Mucosa of gallbladder (tissue), 1 donor: ENCODE measurements at places on chromosomes 12 and 14. TPM values are rescaled to one million over a fixed set of nuclear protein-coding genes. Genes with fewer than 3 reads are reported as not detected.

The SPIC gene
- not detected for total RNA-seq

The KLRF2 gene
- total RNA-seq: not detected

The TGM1 gene
- total RNA-seq: 3.0 TPM

The LMO3 gene
- total RNA-seq: 8.1 TPM

The PTPRR gene
- 7.7 TPM for total RNA-seq

The INHBE gene
- 0.58 TPM for total RNA-seq

The SERPINA9 gene
- total RNA-seq: not detected

The KRT81 gene
- total RNA-seq: 0.55 TPM

The BCL11B gene
- total RNA-seq: 7.9 TPM

The LRIG3 gene
- total RNA-seq: 50.8 TPM

The PIP4K2C gene
- total RNA-seq: 36.1 TPM

The ADAMTS20 gene
- not detected for total RNA-seq

The ITGB7 gene
- total RNA-seq: 5.8 TPM

The CATSPERB gene
- total RNA-seq: 10.5 TPM

The HOXC11 gene
- not detected for total RNA-seq

DNA sequence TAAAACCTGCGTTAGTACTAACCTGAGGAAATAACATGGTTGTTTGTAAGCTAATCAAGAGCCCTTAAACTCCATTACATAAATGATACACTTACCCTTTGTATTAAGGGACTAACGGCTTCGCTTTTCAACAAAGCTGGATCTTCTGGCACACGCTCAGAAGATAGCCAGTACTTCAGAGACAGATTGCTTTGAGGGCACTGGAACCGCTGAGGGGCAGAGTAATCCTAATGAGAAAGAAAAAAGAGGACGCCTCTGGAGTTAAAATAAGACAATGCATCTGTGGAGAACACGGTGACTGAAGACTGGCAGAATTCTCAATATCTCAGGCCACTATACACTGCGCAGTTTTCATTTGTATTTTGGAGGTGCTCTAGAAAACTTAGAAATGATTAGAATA, 1.5 kb upstream of the KTN1 start:
- no peak for DNase-seq

GRCh38 chr12:69685810-69686209, 13.3 kb downstream of the BEST3 start:
- no peak for DNase-seq

DNA sequence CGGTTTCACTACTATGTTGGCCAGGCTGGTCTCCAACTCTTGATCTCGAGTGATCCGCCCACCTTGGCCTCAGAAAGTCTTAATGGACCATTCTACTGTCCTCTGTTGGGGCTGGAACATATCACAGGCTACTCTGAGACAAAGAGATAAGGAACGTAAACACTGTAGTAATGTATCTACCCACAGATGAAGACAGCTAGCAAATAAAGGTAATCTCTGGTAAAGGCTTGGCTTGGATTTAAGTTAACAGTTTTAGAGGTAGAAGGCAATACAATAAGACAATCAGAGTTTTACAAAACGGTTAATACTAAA, 44.6 kb upstream of the ISM2 start:
- DNase-seq: no peak

DNA sequence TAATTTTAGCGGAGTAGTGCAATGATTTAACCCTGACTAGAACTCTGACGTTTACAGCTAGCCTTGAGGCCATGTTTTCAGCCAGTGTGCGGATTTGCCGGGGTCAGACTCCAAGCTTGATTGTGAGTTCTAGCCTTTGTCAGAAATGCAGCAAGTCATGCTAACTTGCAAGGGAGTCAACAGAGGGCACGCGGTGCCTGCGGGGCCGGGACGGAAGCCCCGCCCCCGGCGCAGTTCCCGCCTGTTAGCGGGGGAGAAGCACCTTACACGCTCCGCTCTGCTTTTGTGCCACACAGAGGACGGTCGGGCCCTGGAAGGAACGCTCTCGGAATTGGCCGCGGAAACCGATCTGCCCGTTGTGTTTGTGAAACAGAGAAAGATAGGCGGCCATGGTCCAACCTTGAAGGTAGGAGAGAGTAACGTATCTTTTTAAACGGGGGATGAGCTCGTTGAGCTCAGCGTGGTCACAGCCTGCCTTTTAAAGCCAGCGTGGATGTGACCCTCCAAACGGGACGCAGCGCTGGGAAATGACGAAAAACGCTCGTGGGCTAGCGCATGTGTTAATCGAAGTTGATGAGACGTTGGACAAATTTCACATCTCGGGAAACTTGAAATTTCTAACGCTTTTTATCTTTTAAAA, 14.8 kb upstream of the EID3 start:
- DNase-seq: peak; percentile 79

DNA sequence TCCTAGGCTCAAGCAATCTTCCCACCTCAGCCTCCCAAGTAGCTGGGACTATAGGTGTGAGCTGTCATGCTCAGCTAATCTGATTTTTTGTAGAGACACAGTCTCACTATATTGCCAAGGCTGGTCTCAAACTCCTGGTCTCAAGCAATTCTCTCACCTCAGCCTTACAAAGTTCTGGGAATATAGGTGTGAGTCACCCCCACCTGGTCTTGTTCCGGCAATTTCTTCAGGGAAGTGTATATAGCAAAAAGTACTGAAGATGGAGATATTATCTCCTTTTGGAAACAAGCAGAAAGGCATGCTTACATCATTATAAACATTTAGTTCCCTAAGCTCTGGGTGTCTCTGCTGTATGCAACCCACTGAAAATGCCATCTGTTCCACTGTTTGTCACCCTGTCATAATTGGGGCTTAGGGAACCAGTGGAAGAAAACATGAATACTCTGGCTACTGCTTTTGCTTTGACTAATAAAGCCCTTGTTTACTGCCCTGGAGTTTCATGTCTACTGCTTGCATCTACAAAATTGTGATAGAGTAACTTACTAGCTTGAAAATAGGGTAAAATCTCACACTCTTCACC, 940.2 kb downstream of the GALC start:
- no peak for DNase-seq

DNA sequence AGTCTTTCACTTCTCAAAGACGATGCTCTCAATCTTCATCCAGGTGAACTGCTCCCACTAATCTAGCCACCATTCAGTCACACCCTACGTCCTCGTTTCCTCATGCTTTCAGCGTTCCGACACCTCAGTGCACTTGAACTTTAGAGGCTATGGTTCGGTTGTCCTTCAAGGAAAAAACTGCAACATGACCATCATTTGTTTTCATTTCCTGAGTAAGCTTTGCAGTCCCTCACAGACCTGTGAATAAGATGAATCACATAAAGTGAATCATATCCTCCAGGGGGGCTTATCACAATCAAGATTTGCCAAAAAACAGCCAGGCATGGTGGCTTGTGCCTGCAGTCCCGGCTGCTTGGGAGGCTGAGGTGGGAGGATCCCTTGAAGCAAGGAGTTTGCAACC, 80.2 kb downstream of the TMCC3 start:
- no peak for DNase-seq

GRCh38 chr14:48771717-48772116, 814.5 kb downstream of the RPS29 start:
- DNase-seq: no peak

DNA sequence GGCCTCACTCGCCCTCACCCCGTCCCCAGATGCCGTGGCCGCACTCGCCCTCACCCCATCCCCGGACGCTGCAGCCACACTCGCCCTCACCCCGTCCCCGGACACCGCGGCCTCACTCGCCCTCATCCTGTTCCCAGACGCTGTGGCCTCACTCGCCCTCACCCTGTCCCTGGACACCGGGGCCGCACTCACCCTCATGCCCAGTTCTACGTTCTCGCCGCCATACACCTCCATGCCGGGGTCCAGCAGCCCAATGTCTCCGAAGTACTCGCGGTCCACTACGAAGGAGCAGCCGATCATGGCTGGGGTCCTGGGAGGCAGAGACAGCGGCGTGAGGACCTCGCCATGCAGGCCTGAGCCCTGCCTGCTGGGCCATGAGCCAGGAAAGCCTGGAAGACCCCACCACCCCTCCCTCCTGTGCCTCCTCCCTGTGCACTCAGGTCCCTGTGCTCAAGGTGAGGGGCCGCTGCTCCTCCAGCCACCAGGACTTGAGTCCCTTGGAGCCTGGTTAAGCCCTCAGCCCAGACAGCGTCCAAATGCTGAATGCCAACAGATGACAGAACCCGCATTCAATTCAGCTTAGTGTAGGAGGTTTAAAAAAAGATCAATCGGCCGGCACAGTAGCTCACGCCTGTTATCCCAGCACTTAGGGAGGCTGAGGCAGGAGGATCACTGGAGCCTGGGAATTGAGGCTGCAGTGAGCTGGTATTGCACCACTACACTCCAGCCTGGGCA, 81.5 kb downstream of the GALNT9 start:
- no peak for DNase-seq

DNA sequence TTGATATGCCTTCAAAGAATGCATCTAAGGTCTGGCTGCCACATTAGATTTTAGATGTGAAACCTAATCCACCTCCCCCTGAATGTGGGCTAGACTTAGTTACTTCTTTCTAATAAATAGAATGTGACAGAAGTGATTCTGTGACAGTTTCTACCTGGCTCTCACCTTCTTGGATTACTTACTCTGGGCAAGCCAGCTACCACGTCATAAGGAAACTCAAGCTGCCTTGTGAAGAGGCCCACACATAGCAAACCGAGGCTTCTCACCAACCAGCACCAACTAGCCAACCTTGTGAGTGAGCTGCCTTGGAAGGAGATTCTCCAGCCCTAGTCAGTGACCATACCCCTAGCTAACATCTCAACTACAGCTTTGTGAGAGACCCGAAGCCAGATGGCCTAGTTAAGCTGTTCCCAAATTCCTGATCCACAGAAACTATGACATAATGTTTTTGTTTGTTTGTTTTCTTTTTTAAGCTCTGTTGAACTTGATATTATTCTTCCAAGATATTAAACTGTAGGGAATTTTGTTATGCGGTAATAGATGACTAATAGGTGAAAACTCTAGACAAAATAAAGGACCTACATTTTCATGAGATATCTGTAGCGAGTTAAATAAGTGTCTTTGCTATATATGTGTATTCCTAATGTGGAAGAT, 6.2 kb downstream of the GPR19 start:
- DNase-seq: no peak

GRCh38 chr14:52365071-52365470, 51.0 kb downstream of the PTGER2 start:
- no peak for DNase-seq

- peak; percentile 73 for DNase-seq
These were observed 19.6 kb downstream of the LGMN start for GRCh38 chr14:92728759-92729364.

DNA sequence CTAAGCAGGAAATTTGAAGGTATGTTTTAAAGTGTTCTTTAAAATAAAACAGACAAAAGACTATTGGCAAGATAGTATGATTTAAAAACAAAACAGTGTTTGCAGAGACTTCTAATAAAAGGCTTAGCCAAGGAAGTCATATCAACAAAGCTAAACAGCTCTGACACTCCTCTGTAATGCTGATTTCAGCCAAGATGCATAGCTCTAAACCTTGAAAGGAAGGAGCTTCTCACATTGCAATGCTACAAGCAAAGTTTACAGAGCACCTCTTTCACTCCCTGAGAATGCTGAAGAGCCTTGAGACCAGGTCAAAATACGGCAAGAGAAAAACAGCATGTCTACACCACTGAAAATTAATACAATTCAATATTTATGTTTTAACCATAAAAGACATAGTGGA, 51.8 kb downstream of the PARP11 start:
- no peak for DNase-seq

GRCh38 chr12:102484428-102484958, 4.1 kb upstream of the IGF1 start:
- peak; percentile 55 for DNase-seq

DNA sequence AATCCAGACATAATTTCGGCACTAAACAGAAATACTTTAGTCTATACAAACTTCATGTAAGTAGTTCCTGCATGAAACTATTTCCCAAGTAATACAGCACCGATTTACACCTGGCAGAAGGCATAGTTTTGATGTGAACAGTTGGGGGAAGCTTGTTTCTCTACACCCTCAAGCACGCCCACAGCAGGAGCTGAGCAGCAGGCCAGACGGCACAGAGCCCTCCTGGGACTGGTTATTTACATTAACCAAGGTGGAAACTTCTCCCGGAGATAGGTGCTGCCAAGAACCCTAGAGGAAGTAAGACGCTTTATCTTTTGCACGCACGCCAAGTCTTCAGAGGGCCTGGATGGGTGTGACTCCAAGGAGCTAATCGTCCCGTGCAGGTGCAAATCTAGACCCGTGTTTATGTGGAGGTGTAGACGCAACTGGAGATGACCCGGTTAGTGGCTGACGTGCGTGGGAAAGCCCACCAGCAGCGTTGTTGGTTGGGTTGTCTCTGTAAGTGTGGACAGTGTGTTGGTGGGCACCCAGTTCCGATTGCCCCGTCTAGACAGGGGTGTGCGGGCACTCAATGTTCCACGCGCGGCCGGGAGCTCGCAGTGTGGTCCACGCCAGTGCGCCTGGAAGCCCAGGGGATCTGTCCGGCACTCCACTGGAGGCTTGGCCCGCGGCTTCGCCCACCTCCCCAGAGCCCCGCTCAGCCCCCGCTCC, 767 bp upstream of the TCP11L2 start:
- DNase-seq: peak; percentile 89

- no peak for DNase-seq
These were observed 3.4 kb downstream of the PAH start for GRCh38 chr12:102913453-102914226.

- DNase-seq: no peak
These were observed 6.5 kb downstream of the HOXC13 start for GRCh38 chr12:53944907-53945847.
